ENCODE measurements at places on chromosomes 13 and 19. TPM values are rescaled to one million over a fixed set of nuclear protein-coding genes. Genes with fewer than 3 reads are reported as not detected.

URAD gene
- not detected for total RNA-seq

RPS16 gene
- total RNA-seq, result 1,902 TPM

CEACAM3 gene
- not detected for total RNA-seq

OR7C1 gene
- not detected for total RNA-seq

RNF17 gene
- not detected for total RNA-seq

ZNF780B gene
- 1.4 TPM for total RNA-seq

ZNF888 gene
- 3.5 TPM for total RNA-seq

CEBPA gene
- total RNA-seq, result not detected

SYCN gene
- not detected for total RNA-seq

DOHH gene
- 12.7 TPM for total RNA-seq

DNAJC15 gene
- total RNA-seq, result 28.3 TPM

NLRP5 gene
- total RNA-seq, result not detected

EDNRB gene
- not detected for total RNA-seq

ANKLE1 gene
- total RNA-seq, result 0.29 TPM

ADAMTS10 gene
- 7.6 TPM for total RNA-seq

IZUMO2 gene
- total RNA-seq, result not detected

All from myometrial cell (primary cell).